CD4-positive, alpha-beta T cell treated with Interleukin-15 for 1 hour (primary cell): ENCODE measurements at places on chromosomes 5 and 9.

DNA sequence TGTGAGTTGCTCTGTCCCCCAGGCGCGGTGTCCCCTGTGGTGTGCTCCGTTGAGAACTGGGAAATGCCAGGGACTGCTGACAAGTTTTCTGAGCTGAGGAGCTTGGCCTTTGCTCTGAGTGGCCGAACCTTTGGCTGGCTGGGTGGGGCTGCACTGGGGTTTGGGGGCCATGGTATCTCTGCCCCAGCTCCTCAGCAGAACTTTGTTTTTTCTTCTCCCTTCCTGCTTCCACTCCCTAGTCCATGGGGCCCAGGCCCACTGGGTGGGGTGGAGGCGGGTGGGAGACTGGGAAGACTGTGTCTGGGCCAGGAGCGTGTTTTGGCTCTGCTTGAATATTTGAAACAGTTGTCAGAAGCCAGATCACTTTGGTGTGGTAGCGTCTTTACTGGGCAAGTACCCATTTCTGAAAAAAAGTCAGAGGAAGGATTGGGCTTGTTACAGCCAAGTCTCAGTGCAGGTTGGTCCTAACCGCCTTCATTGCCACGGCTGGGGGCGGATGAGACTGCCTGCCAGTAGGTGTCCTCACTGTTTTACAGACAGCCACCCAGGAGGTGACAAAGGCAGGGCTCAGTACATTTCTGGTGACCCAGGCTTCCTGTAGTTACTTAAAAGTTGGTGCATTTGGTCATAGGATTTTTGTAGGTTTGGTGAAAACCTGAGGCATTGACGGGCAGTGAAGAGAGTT is 92.7 kb downstream of the DAB2IP start:
- DNase-seq: peak; percentile 39

GRCh38 chr5:176362233-176362490 is 598 bp upstream of the KIAA1191 start:
- DNase-seq: no peak

DNA sequence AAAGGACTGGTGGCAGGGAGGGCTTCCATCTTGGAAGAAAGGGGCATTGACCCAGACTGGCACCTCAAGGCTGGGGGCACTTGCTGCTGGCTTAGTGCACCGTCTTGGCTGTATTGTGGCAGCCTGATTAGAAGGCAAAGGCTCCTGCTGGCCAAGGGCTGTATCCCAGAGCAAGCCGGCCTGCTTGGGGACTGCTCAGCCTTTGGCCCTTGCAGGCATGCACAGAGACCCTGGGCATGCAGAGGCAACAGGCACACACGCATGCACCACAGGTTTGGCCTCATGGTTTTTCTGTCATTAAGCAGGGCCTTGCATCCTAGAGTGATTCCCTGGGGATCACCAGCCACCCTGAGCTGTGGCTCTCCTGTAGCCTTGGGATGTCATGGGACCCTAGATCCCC is 29.0 kb downstream of the PITX1 start:
- no peak for DNase-seq

DNA sequence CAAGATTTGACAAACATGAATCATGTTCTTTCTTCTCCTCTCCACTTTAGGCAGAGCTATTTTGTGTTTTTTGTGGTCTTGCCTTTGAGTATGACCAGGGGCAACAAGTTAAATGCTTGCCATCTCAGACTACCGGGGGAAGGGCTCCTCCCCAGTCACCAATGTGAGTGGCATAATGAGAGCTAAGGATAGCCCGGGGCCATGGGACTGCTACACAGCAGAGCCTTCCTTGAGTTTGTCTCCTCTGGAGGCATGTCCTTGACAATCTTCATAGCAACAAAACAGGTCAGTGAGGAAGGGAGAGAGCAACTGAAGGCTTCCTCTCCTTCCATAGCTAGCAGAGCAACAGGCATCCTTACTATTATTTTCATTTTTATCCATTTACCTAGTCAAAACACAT is 299.3 kb downstream of the ENC1 start:
- no peak for DNase-seq

GRCh38 chr9:123946101-123946821 is 16.3 kb upstream of the DENND1A start:
- DNase-seq: no peak

DNA sequence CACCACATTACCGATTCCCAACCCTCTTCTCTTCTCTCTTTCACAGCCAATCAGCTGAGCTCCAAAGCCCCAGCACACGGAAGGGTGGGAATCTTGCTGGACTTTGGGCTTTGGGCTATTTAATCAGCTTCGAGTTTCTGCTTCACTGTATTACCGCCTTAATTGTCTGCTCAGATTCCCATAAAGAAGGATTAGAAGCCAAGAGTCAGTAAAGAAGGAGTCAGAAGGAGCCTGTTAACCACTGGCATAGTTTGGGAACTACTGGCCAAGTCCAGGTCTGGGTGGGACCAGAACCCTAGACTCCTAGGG is 4.4 kb downstream of the SPRY4 start:
- no peak for DNase-seq

DNA sequence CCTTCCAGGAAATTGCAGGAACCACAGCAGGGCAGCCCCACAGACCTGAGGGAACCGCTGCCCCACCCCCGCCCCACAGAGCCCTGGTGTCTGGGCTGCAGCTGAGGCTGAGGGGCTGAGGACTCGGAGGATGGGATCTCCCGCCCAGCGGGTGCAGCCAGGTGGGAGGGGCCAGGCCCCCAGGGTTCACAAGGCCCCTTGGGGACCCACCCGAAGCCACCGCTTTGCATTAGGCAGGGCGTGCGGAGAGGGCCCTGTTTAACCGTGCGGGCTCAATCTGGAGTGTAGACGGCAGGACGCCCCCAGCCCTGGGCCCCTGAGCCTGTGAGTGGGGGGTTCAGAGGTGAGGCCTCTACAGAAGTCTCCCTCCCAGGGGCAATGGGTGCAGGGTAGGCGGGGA is 10.8 kb downstream of the NOTCH1 start:
- no peak for DNase-seq

DNA sequence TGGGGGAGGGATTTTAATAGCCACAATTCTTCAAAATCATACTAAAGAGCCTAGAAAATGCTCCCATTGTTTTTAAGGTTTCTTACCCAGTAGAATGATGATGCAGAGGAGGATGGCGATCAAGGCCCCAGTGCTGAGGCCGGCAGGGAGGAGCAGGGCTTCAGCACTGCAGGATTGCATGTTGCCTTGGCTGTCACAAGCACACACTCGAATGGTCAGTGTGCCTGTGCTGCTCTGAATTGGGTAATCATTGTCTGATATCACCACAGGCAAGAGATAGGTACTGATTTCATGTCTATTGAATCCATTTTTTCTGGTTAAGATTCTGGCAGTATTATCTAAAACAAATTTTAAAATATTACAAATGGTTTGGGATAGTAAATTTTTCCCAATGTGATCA is 153.3 kb downstream of the CDH10 start:
- no peak for DNase-seq

DNA sequence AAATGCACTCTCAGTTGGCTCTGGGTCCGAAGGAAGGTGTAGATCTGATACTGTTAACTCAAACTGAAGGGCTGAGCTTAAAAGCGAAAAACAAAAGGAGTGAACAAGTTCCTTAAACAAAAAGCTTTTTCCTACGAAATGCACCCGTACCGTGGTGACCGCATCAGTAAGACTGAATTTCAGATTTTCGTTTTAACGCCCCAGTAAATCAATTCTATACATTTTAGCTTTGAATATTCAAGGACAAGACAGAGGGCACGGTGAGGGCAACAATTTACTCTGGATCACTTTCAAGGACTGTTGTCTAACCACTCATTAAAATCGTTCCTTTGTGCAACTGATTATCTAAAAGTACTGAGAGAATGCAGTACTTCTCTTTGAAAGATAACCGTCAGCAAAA is 1.9 kb downstream of the HOMER1 start:
- DNase-seq: no peak

GRCh38 chr5:16390825-16391224 is 74.8 kb downstream of the ZNF622 start:
- no peak for DNase-seq

GRCh38 chr9:135671591-135672041 is 8.5 kb downstream of the LCN9 start:
- DNase-seq: peak; percentile 11

GRCh38 chr5:125201446-125202052 is 455.1 kb upstream of the ZNF608 start:
- DNase-seq: no peak

GRCh38 chr9:121366611-121367192 is 3.3 kb downstream of the STOM start:
- no peak for DNase-seq

- no peak for DNase-seq
Measured at GRCh38 chr5:126433701-126434100, 10.5 kb downstream of the GRAMD2B start.

DNA sequence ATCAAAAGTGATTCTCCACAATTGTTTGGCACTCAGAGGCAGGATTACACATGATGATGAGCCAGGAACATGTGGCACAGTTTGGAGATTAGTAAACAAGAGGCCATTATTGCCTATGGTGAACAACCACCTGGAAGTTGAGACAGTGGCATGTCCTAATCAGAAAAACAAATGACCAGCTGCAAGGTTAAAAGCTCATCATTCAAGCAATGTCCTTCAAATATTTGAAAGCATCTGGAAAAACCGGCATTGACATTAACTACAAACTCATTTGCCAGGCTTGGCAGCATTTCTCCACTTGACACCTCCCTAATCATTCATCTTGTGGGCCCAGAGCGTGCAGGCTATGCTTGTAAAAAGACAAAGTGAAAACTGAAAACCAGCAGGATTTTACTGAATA is 80.6 kb upstream of the MEGF10 start:
- no peak for DNase-seq

- no peak for DNase-seq
Measured at GRCh38 chr5:68479524-68479923, 264.0 kb downstream of the PIK3R1 start.

DNA sequence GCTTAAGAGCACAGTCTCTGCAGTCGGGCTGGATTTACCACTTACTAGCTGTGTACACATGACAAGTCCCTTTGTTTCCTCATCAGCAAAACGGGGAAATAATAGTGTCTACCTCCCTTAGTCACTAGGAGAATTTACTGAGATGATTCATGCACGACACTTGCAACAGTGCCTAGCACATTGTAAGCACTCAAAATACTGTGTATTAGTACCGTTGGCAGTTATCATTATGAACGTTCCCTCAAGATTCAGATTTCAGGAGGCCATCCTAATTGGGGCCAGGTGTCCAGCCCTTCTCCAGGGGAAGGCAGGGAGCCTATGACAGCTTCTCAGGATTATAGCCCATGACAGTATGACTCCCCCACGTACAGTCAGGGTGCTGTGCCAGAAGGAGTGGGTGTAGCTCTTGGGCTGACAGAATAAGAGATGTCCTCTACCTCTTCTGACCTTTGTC is 164.3 kb downstream of the DOCK2 start:
- DNase-seq: no peak

GRCh38 chr5:170348137-170348633 is 41.0 kb downstream of the KCNMB1 start:
- no peak for DNase-seq

- DNase-seq: no peak
Measured at GRCh38 chr9:116285320-116285719, 131.7 kb downstream of the PAPPA start.

- DNase-seq: peak; percentile 53
Measured at GRCh38 chr5:36507332-36507952, 99.0 kb upstream of the SLC1A3 start.

GRCh38 chr5:108858959-108859358 is 111.3 kb downstream of the FER start:
- DNase-seq: no peak

DNA sequence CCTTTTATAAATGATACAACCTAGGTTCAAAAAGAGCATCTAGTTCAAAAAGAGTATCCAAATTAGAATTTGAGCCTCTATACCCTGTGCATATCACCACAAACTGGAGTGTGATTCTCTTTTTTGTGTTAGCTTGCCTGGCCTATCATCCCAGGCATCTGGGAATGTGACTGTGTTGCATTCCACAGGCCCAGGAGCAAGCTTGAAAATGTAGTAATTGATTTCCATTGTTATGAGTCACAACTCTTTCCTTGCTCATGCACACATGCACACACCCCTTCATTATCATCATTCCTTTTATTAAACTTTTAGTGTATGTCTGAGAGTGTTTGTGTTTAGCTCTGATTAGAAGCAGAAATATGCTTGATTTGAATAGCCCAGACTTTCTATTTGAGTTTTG is 75.2 kb downstream of the FCHO2 start:
- DNase-seq: no peak

GRCh38 chr9:35811381-35812024 is 559 bp downstream of the SPAG8 start:
- DNase-seq: no peak

DNA sequence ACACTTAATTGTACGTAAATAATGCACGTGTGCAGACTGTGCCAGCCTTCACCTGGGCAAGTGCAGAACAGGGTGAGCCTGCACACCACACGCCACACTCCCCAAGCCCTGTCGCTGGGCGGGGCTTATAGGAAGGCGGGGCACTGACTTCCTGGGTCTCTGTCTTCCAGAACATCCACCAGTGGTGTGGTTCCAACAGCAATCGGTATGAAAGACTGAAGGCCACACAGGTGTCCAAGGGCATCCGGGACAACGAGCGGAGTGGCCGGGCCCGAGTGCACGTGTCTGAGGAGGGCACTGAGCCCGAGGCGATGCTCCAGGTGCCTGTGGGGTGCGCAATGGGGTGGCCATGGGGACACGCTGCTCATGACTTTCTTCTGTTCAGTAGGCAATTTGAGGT is 44.2 kb downstream of the GSN start:
- no peak for DNase-seq

- DNase-seq: no peak
Measured at GRCh38 chr5:102682101-102682647, 72.9 kb upstream of the PAM start.

DNA sequence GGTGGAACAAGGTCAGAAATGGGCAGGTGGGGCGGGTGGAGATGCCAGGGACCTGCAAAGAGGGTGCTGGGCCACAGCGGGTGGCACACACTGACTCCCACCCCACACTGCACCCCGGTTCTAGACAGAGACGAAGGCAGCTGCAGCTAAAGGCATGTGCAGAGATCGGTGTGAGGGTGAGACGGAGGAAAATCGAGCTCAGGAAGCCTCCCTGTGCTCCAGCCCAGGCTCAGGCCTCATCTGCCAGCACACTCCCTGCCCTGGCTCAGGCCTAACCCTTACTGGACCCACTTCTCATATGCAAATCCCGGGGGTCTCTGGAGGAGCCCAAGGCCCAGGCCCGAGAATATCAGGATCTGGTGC is 130.8 kb upstream of the PPP1R26 start:
- DNase-seq: no peak

- DNase-seq: no peak
Measured at GRCh38 chr5:130549884-130550561, 615.0 kb downstream of the HINT1 start.

- no peak for DNase-seq
Measured at GRCh38 chr9:16001856-16002255, 449.0 kb downstream of the CCDC171 start.
